ENCODE measurements at places on chromosomes 4 and X. TPM values are rescaled to one million over a fixed set of nuclear protein-coding genes. Genes with fewer than 3 reads are reported as not detected.

The ASMT gene
- not detected for total RNA-seq

The DDX53 gene
- not detected for total RNA-seq

The RTL9 gene
- total RNA-seq = 0.52 TPM

The PUDP gene
- total RNA-seq = 15.1 TPM

The AADAT gene
- total RNA-seq = 2.1 TPM

The SLC10A6 gene
- 0.52 TPM for total RNA-seq

The MAMLD1 gene
- 2.6 TPM for total RNA-seq

The RBM41 gene
- 8.9 TPM for total RNA-seq

The TMEM271 gene
- not detected for total RNA-seq

The CXorf51A gene
- total RNA-seq = not detected

The CDS1 gene
- total RNA-seq = 0.52 TPM

The SLIT2 gene
- total RNA-seq = 12.0 TPM

The DCAF16 gene
- 23.0 TPM for total RNA-seq

The SORBS2 gene
- total RNA-seq = 14.1 TPM

The CPE gene
- total RNA-seq = 89.8 TPM

The VCX3B gene
- total RNA-seq = not detected

The PASD1 gene
- under 0.01 TPM for total RNA-seq

The CWH43 gene
- not detected for total RNA-seq

The CPLX1 gene
- not detected for total RNA-seq

The VGLL1 gene
- not detected for total RNA-seq

The ZXDA gene
- total RNA-seq = 6.3 TPM

The RAI2 gene
- 0.52 TPM for total RNA-seq

The MAGED4B gene
- total RNA-seq = 27.7 TPM

The TRIM60 gene
- not detected for total RNA-seq

The RIPPLY1 gene
- not detected for total RNA-seq

The TLR1 gene
- total RNA-seq = 6.3 TPM

The PRICKLE3 gene
- total RNA-seq = 2.6 TPM

The PCSK1N gene
- not detected for total RNA-seq

The ADGRG2 gene
- 7.8 TPM for total RNA-seq

The GASK1B gene
- 24.5 TPM for total RNA-seq

The UGT2A3 gene
- not detected for total RNA-seq

The MTTP gene
- total RNA-seq = under 0.01 TPM

The F8A3 gene
- total RNA-seq = not detected

The CT45A10 gene
- not detected for total RNA-seq

The PPARGC1A gene
- 12.5 TPM for total RNA-seq

The DCX gene
- 3.7 TPM for total RNA-seq

The P2RY8 gene
- 0.52 TPM for total RNA-seq

The SPP1 gene
- total RNA-seq = 156 TPM

The ZAR1 gene
- not detected for total RNA-seq

The JAKMIP1 gene
- total RNA-seq = not detected

The LARP7 gene
- 16.7 TPM for total RNA-seq

The RHOXF1 gene
- not detected for total RNA-seq

The CFP gene
- 3.7 TPM for total RNA-seq

The RHOXF2B gene
- total RNA-seq = not detected

The MAGEA8 gene
- total RNA-seq = not detected

The GAGE2A gene
- total RNA-seq = not detected

The SPARCL1 gene
- total RNA-seq = 116 TPM

The TRIM61 gene
- 2.6 TPM for total RNA-seq

Measured in skeletal muscle tissue (tissue), 5 donors.